ENCODE measurements at places on chromosomes 3 and 15. TPM values are rescaled to one million over a fixed set of nuclear protein-coding genes. Genes with fewer than 3 reads are reported as not detected.

Gene TOP2B
- 72.0 TPM for total RNA-seq

Gene TMEM39A
- 61.9 TPM for total RNA-seq

Gene RBP2
- total RNA-seq: 5.3 TPM

Gene CFAP100
- total RNA-seq: not detected

Gene TRH
- not detected for total RNA-seq

Gene CCR9
- not detected for total RNA-seq

Gene TM4SF4
- total RNA-seq: 1.7 TPM

Gene FAM219B
- 91.4 TPM for total RNA-seq
